ENCODE measurements at places on chromosomes 12 and 14. TPM values are rescaled to one million over a fixed set of nuclear protein-coding genes. Genes with fewer than 3 reads are reported as not detected.

DNA sequence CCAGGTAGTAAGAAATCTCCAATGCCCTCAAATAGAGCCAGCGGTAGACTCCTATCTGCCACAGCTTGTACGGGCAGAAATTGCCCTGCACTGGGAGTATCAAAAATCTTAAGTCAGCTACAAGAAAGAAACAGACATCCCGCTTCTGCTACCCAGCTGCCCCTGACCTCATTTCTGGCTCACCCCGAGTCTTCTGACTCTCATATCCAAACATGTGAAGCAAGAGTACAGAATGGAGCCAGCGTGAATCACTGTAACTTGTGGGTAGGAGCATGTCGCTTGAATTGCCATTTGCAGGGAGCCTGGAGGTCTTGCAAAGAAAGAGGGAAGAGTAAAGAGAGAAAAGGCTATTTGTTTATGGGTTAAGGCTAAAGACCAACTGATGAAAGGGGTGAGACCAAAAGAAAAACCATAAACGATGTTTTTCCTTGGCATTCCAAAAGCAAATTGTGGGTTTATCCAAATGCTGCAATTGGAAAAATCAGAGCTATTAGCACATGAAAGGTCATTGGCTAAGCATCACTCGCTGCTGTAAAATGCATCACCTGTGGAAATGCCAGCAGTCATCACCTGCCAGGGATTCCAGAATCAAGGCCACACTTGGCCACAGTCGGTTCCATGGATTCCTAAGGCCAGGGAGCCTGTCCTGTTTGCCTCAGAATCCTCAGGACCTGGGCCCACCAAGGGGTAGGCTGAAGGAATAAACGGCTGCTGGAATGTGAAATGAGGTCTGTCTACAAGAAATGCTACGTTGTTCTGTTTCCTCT, 86.6 kb downstream of the FOXN3 start:
- no peak for DNase-seq

- DNase-seq, result no peak
Observed at GRCh38 chr12:78403681-78404080, 460.9 kb upstream of the SYT1 start.

DNA sequence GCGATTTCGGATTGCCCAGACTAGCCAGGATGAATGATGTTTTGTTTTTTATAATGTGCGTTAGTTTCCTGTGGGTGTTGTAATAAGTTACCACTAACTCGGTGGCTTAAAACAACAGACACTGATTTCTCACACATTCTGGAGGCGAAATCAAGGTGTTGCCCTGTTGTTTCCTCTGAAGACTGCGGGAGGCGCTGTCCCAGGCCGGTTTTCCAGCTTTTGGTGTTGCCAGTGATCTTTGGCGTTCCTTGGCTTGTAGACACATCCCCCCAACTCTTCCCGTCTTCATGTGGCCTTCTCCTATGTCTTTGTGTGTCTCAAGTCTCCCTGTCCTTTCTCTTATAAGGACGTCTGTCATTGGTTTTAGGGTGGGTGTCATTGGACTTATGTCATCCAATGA, 267.7 kb downstream of the AACS start:
- no peak for DNase-seq

DNA sequence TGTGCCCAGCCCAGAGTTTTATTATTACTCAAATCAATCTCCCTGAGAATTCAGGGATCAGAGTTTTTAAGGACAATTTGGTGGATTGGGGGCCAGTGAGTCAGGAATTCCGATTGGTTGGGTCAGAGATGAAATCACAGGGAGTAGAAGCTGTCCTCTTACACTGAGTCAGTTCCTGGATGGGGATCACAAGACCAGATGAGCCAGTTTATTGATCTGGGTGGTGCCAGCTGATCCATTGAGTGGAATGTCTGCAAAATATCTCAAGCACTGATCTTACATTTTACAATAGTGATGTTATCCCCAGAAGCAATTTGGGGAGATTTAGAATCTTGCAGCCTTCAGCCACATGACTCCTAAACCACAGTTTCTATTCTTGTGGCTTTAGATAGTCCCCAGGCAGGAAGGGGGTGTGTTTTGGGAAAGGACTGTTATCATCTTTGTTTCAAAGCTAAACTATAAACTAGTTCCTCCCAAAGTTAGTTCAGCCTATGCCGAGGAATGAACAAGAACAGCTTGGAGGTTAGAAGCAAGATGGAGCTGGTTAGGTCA, 89.1 kb upstream of the CNOT2 start:
- DNase-seq, result peak; percentile 59

DNA sequence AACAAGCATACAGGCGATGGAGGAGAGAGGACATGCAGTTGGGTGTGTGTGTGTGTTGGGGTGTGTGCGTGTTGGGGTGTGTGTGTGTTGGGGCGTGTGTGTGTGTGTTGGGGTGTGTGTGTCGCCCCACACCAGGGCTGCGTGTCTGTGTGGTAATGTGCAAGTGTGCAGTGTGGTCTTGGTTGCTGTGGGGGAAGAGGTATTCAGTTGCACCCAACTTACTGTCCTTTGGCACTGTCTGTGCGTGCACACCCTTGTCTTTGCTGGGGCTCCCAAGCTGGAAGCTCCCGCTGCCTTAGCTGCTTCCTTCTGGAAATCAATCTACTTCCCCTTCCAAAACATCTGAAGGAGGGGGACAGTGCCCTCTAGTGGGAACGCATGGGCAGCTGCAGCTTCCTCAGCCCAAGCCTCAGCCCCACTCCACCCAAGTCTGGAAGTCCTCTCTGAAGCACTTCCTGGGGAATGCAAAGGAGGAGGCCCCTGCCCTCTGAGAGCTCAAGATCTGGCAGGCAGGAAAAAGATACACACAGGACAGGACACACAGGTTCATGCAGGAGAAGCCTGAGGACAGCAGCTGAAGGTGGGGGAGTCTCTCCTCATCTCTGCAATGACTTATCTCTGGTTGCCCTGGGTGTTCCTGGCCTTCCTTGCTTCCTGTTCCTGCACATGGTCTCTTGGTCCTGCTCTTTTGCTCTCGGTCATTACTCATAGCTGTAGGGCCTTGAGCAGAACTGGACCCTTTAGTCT, 13.1 kb downstream of the ASIC1 start:
- peak; percentile 62 for DNase-seq

GRCh38 chr12:118925407-118925806, 55.9 kb upstream of the SRRM4 start:
- no peak for DNase-seq

DNA sequence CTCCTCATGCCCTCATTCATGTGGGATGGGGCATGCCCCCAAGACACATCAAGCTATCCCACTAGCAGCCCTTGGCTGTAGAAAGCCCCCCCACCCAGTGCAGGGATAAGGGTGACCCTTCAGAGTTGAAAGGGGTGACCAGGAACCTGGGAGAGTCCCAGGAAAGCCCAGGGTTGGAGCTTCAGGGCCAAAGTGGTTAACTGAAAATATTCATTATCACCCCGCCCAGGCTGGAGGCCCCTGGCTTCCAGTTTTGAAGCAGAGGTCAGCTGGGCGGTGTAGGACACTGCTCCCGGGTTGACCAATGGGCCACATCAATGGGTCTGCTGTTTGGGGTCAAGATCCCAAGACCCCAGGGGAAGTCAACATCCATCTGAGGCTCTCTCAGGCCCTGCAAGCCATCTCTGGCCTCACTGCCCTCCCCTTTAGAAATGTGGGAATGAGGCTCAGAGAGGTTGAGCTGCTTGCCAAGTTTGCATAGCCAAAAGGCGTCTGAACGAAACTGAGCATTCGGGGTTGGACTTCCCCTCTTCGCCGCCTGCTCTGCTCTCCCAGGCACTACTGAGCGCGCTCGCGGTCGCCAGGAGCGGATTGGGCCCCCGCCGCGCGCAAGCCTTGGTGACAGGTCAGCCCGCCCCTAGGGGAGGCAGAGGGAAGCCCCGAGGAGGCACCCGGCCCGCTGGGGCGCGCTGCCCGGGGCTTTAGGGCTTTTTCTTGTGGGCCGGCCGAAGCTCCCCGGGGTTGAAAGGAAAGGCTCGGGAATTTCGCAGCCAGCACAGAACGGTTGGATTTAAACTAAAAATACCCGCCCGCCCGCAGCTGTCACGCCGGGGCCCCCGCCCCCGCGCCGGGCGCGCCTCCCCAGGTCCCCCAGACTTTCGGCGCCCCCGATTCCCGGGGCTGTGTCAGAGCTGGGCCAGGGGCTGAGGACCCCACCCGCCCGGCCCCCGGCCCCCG, 576 bp downstream of the SYNE3 start:
- peak; percentile 62 for DNase-seq

DNA sequence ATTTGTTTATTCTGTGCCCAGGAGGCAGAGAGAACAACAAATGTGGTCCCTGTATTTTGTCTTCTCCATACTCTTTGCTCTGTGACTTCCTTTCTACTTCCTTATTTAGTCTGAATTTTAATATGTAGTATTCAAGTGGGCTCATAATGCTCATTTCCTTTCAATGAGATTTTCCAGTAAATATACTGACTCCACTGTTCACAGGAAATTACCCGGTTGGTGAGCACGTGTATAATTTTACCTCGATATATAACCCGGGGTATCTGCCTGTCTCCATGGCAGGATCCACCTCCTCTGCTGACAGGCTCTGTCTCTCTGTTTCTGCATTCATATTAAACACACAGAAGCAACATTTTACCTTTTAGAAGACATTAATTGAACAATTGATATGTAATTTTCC, 166.0 kb downstream of the SLC38A4 start:
- DNase-seq, result no peak

DNA sequence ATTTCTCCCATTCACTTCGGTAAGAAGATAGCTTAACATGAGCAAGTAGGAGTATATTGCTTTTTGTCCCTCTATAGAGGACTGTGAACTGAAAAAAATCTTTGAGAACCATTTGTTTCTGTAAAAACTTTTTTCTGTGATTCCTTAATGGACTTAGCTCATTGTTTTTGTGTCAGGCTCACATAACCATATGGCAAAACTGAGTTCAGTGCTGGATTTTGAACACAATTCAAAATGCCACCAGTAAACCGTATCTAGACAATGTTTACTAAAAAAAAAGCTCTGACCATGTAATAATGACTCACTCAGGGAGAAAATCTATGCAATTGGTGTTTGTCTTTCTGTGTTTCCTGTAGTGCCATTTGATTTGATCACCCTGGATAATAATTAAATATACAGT, 5.2 kb downstream of the TRHDE start:
- no peak for DNase-seq

GRCh38 chr12:73383584-73384222, 1111.5 kb downstream of the TRHDE start:
- DNase-seq, result no peak

DNA sequence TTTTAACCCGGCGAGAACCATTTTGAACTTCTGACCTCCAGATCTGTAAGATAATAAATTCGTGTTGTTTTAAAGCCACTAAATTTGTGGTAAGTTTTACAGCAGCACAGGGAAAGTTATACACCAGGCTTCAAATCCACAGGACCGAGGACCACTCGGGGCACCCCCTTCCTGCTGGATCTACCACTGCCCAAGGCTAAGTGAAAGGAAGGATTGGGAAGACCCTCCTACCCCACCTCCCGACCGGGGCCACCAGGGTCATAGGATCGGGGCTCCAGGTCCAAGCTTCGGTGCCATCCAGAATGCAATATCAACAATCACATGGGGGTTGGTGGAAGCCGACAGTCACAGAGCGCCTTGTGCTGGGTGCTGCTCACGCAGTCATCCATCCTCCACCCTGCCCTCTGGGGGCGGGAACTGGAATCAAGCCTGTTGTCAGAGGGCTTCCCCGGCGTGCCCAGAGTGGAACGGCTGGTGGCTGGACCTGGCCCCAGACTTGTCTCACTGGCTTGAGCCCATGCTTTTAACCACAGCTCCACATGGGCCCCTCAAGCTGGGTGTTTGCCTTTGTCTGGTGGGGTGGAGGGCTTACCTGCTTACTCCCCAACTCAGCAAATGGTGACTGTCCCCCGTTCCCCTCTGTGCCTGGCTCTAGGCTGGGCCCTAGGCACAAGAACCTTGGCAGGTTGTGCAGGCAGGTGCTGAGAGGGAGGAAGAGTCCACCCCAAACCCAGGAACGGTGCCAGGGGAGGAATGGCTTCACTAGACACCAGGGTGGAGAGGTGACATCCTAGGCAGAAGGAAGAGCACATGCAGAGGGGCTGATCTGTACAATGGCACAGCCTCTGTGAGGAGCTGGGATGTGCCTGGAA, 180.3 kb upstream of the RTL1 start:
- DNase-seq, result no peak

DNA sequence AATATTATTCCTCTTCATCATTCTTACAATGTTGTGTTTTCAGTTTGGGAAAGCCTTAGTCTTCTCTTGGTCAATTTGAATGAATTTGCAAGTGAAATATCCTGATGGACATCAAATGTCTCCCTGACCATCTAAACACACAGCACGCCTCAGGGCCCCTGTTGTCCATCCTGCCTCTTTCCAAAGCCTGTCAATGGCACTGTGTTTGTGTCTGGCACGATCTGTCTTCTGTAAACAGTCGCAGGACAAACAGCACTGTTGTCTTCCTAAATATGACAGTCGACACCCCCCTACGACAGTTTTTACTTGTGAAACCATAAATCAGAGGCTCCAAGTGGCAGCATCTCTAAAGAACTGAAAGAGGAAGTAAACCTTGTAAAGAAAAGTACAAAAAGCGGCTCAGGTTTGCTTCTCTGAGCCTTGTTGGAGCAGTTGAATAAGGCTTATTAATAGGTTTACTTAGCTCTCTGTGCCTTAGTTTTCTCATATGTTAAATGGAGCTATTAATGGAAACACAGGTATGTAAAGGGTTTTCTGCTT, 285.8 kb downstream of the NRXN3 start:
- no peak for DNase-seq

The LRRC10 gene
- total RNA-seq, result not detected

The TCL1B gene
- not detected for total RNA-seq

The CCDC196 gene
- not detected for total RNA-seq

The DAO gene
- not detected for total RNA-seq

The IRF2BPL gene
- 39.4 TPM for total RNA-seq

Data from mammary epithelial cell (primary cell).